Naive thymus-derived CD8-positive, alpha-beta T cell (primary cell): ENCODE measurements at places on chromosomes 11 and 22. TPM values are rescaled to one million over a fixed set of nuclear protein-coding genes. Genes with fewer than 3 reads are reported as not detected.
A peak's percentile ranks its signal among the peaks of the same experiment; 100 is the strongest.

DNA sequence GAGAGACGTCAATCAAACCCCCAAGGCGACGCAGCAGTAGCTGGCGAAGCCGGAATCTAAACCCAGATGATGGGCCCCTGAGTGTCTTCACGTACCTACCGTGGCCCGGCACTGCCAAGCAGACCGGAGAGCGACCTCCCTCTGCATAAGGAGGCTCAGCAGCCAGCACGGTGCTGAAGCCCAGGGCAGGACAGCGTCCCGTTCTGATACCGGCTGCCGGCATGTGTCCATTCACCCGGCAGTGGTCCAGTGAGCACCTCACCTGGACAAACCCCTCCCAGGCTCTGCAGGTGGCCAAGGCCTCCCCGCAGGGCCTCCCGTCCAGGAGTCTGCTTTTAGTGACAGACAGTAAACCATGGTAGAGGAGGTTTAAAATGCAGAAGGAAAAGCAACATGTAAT, 142.0 kb downstream of the BRD1 start:
- DNase-seq: no peak
- H3K36me3 ChIP-seq: no peaks in the 10 kb centered on the region
- peaks cover 10% of the 10 kb centered on the region for H3K27me3 ChIP-seq
- no peaks in the 10 kb centered on the region for H3K4me1 ChIP-seq

- H3K27ac ChIP-seq: no peak overlapping the region
- peaks cover 25% of the 10 kb centered on the region for H3K4me1 ChIP-seq
- DNase-seq: no peak
Observed at GRCh38 chr11:15072551-15073143, 746 bp upstream of the CALCB start.

The PANX3 gene
- total RNA-seq: not detected

GRCh38 chr11:119712459-119713358, 16.3 kb downstream of the NECTIN1 start:
- H3K27me3 ChIP-seq: peaks cover 32% of the 10 kb centered on the region
- peaks cover 4% of the 10 kb centered on the region for H3K4me1 ChIP-seq
- DNase-seq: no peak
- H3K27ac ChIP-seq: no peak overlapping the region

- no peak for DNase-seq
- no peak overlapping the region for H3K27ac ChIP-seq
- no peaks in the 10 kb centered on the region for H3K4me1 ChIP-seq
- H3K4me3 ChIP-seq: no peak overlapping the region
- no peaks in the 10 kb centered on the region for H3K27me3 ChIP-seq
Observed at GRCh38 chr11:16843294-16843693, 104.8 kb downstream of the C11orf58 start.

The METTL15 gene
- total RNA-seq: 14.0 TPM

GRCh38 chr11:8719211-8719649, 36.6 kb downstream of the RPL27A start:
- H3K27me3 ChIP-seq: peaks cover 11% of the 10 kb centered on the region
- H3K27ac ChIP-seq: no peak overlapping the region
- H3K36me3 ChIP-seq: no peaks in the 10 kb centered on the region
- peaks cover 15% of the 10 kb centered on the region for H3K4me1 ChIP-seq
- DNase-seq: no peak

The DMC1 gene
- total RNA-seq: not detected

The MS4A12 gene
- not detected for total RNA-seq

GRCh38 chr11:35919244-35919643, 24.6 kb upstream of the LDLRAD3 start:
- H3K27ac ChIP-seq: no peak overlapping the region
- H3K27me3 ChIP-seq: peaks cover 3% of the 10 kb centered on the region
- H3K4me3 ChIP-seq: no peak overlapping the region
- no peaks in the 10 kb centered on the region for H3K4me1 ChIP-seq
- no peak for DNase-seq

DNA sequence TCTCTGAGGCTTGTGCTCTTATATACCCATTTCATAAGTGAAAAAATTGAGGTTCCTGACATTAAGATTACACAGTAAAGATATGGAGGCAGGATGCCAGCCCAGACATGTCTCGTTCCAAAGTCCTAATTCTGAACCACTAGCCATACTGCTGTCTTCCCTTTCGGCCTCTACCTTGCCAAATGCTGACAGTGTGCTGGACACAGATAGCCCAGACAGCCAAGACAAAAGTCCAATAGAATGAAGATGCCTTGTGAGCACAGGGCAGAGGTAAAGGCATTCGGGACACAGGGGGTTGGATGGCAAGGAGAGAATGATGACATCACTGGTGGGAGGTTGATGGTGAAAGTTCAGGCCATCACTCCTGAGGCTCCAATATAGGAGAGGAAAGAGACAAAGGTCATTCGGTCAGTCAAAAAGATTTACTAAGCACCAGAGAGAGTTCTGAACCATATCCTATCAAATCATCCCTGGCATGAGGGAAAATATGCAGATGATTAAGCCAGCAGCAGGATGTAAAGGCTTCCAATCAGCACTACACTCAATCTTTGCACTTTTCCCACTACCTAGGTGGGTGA, 174.0 kb upstream of the MTMR2 start:
- H3K27me3 ChIP-seq: no peaks in the 10 kb centered on the region
- H3K27ac ChIP-seq: peak overlapping the region; percentile 85
- no peak overlapping the region for H3K4me3 ChIP-seq
- H3K4me1 ChIP-seq: peaks cover 83% of the 10 kb centered on the region

The KRTAP5-1 gene
- total RNA-seq: not detected

The BLID gene
- not detected for total RNA-seq

DNA sequence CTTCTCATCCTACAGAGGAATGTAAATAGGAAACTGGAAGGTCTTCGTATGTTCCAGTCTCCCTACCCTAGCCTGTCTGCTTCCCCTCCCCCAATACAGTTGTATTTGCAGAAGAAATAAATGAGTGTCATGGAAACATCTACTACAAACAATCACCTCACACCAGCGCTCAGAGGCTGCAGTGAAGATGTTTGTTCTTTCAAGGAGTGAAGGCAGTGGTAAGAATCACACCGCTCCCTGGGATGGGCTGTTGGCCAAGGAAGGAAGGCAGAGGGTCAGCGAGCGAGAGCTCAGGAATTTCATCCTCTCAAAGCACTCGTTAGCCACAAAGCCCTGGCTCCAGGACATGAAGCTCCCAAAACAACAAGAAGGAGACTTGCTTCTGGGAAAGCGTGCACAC, 1.1 kb upstream of the IGSF9B start:
- peak overlapping the region; percentile 58 for H3K27ac ChIP-seq
- DNase-seq: no peak
- H3K4me1 ChIP-seq: peaks cover 33% of the 10 kb centered on the region
- peaks cover 2% of the 10 kb centered on the region for H3K27me3 ChIP-seq

DNA sequence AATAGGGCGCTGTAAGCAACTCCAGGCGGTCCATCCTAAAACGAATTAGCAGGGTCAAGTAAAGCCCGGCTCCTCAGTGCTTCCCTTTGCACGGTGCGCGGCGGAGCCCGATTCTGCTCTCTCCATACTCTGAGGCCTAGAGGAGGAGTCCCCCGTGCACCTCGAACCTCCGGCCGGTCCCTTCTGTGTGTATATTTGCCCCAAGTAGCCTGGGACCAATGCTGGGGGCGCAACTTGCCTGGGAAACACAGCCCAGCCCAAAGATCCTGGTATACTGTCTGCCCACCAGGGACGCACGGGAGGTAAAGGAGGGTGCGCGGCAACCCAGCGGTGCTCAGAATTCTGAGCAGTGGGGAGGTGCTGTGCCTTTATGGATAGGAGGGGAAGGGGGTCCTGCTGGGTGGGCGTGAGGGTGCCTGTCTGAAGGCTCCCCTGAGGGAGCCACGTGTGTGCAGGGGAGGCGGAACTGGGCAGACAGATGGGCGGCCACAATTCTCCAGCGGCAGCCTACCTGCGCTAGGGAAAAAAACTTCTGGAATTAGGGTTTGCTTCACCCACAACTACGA, 4.8 kb upstream of the TBX1 start:
- H3K27me3 ChIP-seq: peaks cover 37% of the 10 kb centered on the region
- no peak for DNase-seq
- H3K4me1 ChIP-seq: peaks cover 21% of the 10 kb centered on the region
- H3K4me3 ChIP-seq: peak overlapping the region; percentile 71
- no peak overlapping the region for H3K27ac ChIP-seq

GRCh38 chr22:42841444-42841843, 15.6 kb downstream of the ARFGAP3 start:
- peaks cover 26% of the 10 kb centered on the region for H3K4me1 ChIP-seq
- H3K27ac ChIP-seq: no peak overlapping the region
- no peak overlapping the region for H3K4me3 ChIP-seq
- no peak for DNase-seq

DNA sequence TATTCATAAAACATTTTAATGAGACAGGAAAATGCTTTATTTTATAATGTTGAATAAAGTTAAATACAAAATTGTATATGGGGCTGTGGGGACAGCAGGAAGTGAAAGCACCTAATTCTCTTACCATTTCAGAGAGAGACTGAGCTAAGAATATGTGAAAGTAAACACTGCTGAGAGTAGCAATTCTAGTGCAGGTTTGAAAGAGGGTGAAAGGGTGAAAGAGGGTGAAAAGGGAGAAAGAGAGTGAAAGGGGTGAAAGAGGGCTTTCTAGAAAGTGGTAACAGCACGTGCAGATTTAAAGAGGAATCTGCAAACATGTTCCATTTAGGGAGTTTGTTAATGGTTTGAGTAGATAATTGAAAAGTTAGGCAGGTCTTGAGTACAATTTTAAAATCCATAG, 652.0 kb upstream of the CCDC90B start:
- H3K27ac ChIP-seq: no peak overlapping the region
- no peak overlapping the region for H3K4me3 ChIP-seq
- no peaks in the 10 kb centered on the region for H3K27me3 ChIP-seq
- no peak for DNase-seq
- H3K4me1 ChIP-seq: no peaks in the 10 kb centered on the region

DNA sequence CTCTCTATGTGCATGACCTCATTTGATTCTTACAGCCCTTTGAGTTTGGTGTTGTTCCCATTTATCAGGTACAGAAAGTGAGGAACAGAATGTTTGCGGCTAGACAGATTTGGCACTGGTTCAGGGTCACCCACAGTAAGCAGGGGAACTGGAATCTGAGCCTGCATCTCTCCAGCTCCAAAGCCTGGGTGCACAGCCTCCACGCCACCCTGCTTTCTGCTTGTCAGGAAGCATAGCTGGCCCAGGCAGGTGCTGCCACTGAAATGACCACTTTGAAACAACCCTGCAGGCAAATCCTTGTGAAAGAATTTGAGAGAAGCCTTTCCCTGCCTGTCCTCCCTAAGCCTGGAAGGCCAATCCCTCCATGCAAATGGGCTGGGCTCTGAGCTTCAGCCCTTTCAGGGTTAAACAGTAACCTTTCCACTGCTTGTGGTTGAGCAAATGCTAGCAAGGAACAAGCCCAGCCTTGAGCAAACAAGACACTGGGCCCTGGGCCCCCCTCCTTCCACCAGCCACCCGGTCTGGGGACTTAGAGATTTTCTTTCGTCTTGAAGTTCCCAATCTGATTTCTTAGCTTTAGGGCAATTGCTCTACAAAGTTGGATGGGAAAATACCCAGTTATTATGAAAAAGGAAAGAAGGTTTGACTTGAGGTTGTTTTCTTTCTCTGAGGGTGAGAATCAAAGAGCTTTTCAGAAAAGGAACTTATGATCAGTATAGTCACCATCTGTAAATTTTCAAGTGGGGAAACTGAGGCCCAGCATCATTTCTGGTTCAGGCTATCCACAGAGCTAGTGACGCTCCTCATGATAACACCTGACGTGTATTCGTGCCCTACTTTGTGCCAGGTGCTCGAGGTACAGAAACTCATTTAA, 19.4 kb downstream of the EHF start:
- H3K27ac ChIP-seq: no peak overlapping the region
- H3K4me1 ChIP-seq: peaks cover under 1% of the 10 kb centered on the region
- H3K4me3 ChIP-seq: no peak overlapping the region
- no peak for DNase-seq

- DNase-seq: no peak
- H3K27me3 ChIP-seq: peaks cover 59% of the 10 kb centered on the region
- H3K27ac ChIP-seq: no peak overlapping the region
- H3K4me1 ChIP-seq: peaks cover 45% of the 10 kb centered on the region
- no peaks in the 10 kb centered on the region for H3K36me3 ChIP-seq
Observed at GRCh38 chr11:34653031-34653430, 32.1 kb downstream of the EHF start.

The APOA4 gene
- not detected for total RNA-seq

- DNase-seq: peak; percentile 88
- H3K4me1 ChIP-seq: peaks cover 16% of the 10 kb centered on the region
- H3K27ac ChIP-seq: peak overlapping the region; percentile 91
- H3K36me3 ChIP-seq: peaks cover 18% of the 10 kb centered on the region
- H3K4me3 ChIP-seq: peak overlapping the region; percentile 89
Observed at GRCh38 chr22:49657275-49657973, 170.2 kb downstream of the BRD1 start.

GRCh38 chr22:39675947-39676346, 105.4 kb downstream of the CACNA1I start:
- DNase-seq: no peak
- H3K36me3 ChIP-seq: peaks cover 27% of the 10 kb centered on the region
- no peak overlapping the region for H3K27ac ChIP-seq
- H3K4me1 ChIP-seq: no peaks in the 10 kb centered on the region

- H3K4me3 ChIP-seq: peak overlapping the region; percentile 49
- no peaks in the 10 kb centered on the region for H3K27me3 ChIP-seq
- H3K4me1 ChIP-seq: peaks cover 76% of the 10 kb centered on the region
- peaks cover 17% of the 10 kb centered on the region for H3K36me3 ChIP-seq
Observed at GRCh38 chr11:116853461-116854073, 16.1 kb upstream of the APOA1 start.
